ENCODE measurements at places on chromosomes 1 and 21. TPM values are rescaled to one million over a fixed set of nuclear protein-coding genes. Genes with fewer than 3 reads are reported as not detected.

The AKT3 gene
- 11.4 TPM for polyA plus RNA-seq

DNA sequence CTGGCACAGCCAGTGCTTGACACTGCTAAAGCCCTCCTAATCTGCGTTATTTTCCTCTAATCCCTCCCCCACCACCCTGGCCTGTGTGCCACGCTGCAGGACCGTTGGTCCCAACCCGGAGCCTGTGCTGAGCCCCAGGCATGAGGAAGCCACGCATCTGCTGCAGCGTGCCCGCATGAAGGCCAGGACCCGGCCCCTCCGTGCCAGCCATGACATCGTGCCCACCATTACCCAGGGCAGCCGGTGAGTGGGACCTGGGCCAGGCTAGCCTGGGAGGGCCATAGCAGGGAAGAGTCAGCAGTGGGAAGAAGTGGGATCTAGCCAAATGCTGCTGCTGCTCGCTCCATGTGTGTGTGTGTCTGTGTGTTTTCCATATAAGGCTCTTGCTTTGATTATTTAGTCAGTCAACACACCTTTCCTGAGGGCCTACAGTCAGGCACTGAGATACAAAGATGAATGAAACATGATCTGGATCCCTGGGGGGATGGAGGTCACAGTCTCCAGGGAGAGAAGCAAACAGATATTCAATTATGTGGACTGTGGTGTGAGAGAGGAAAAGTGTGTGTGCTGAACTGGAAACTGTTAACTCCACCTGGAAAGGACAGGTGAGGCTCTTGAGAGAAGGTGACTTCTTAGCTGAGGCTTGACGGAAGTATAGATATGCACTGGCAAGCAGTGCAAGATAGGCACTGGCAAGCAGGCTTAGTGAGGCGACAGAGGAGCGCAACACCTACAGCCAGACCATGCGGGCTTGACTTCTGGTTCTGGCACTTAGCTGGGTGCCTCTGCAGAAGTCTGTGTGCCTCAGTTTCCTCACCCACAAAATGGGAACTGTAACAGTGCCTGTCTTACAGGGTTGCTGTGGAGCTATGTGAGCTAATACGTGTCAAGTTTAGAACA is 15.9 kb downstream of the KIAA1614 start:
- no peak for DNase-seq

DNA sequence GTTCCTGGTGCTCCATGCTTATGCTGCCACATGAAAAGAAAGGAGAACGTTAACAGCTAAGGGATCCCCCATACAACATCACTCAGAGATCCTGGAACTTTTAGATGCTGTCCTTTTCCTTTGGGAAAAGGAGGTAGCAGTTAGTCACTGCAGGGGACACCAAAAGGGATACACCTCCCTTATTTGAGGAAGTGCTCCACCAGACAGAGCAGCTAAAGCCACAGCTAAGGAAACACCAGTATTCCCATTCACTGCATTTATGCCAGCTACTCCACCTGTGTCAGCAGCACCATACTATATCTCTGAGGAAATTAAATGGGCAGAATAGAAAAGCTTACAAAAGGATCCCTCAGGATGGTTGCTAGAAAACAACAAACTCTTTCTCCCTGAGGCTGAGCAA is 26.0 kb upstream of the SLC6A9 start:
- no peak for DNase-seq

DNA sequence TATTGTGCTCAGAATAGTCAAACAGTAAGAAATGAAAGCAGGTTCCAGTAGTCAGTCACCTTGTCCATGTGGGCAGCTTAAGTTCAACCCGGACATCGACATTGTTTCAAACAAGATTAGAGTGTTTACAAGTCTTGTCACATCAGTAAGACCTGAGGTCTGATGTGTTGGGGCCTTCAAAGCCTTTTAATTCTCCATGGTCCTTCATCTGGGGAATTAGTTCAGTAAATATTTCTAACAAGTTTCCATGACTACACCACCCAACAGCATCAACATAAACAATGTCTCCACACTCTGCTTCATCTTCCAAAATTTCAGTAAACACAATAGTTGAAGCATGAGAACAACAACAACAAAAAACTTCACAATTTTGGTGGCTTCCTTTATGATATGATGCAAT is 15.1 kb upstream of the ADORA1 start:
- DNase-seq: no peak
